ENCODE measurements at places on chromosomes 5 and 9. TPM values are rescaled to one million over a fixed set of nuclear protein-coding genes. Genes with fewer than 3 reads are reported as not detected.

ORM2 gene
- polyA plus RNA-seq, result 1.7 TPM

DNA sequence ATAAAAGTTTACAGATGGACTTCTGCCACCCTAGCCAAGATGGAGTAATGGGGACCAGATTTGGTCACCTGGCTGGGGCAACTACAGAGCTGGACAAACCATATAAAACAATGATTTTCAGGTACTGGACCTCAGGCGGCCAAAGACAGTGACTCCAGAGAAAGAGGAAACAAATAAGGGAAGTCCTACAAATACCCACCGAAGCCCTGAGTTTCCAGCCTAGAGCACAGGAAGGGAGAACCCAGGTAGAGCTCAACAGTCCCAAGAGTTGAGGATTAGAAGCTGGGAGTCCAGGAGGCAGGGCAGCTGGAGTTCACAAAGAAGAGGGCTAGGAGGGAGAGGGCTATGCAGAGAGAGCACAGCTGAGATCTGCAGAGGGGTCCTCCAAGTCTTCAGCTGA is 106.7 kb upstream of the NR5A1 start:
- no peak overlapping the region for H3K4me3 ChIP-seq
- DNase-seq, result no peak
- no peaks in the 10 kb centered on the region for H3K4me1 ChIP-seq
- no peaks in the 10 kb centered on the region for H3K36me3 ChIP-seq
- no peaks in the 10 kb centered on the region for H3K27me3 ChIP-seq

DNA sequence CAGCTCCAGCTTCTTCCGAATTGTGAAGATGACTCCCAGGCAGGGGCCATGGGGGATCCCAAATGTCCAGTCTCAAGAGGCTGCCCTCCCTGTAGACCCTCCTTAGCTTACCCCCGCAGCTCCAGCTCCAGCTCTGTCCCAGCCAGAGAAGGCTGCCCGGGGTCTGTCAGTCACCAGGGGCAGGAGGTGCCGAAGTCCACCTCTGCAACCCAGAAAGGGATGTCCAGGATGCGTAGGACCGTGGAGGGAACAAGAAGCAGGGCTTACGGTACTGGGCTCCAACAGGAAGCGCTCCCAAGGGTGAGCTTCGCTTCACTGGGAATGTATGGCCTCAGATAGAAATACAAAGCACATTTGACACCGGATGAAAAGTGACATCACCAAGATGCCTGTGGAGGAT is 6.0 kb downstream of the IPPK start:
- H3K27me3 ChIP-seq, result no peaks in the 10 kb centered on the region
- no peak for DNase-seq
- H3K36me3 ChIP-seq, result peaks cover 24% of the 10 kb centered on the region
- H3K4me1 ChIP-seq, result no peaks in the 10 kb centered on the region
- H3K4me3 ChIP-seq, result no peak overlapping the region
- no peak overlapping the region for H3K27ac ChIP-seq

GDF9 gene
- 1.3 TPM for polyA plus RNA-seq

DNA sequence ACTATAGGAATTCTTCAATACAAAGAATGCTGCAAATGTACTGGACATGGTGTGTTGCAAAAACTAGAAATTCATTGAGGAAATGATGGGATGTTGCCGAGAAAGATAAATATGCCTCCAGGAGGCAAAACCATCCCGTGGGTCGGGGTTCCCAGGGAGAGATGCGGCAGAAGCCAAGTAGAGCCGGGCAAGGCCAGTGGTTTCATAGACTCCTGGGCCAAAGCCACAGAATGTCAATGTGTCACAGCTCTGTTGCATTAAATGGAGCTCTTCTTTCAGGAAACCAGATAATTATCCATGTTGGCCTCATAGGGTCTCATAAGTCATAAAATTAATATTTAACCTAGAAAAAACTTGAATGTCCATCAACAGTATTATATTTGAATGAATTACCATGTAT is 419.5 kb upstream of the CDH10 start:
- no peaks in the 10 kb centered on the region for H3K36me3 ChIP-seq
- H3K27ac ChIP-seq, result no peak overlapping the region
- no peaks in the 10 kb centered on the region for H3K4me1 ChIP-seq
- H3K27me3 ChIP-seq, result no peaks in the 10 kb centered on the region
- no peak for DNase-seq
- H3K4me3 ChIP-seq, result no peak overlapping the region

- no peaks in the 10 kb centered on the region for H3K4me1 ChIP-seq
- no peak overlapping the region for H3K4me3 ChIP-seq
- H3K36me3 ChIP-seq, result no peaks in the 10 kb centered on the region
- no peak overlapping the region for H3K27ac ChIP-seq
- no peaks in the 10 kb centered on the region for H3K27me3 ChIP-seq
- DNase-seq, result no peak
These were observed 16.3 kb upstream of the SLC6A19 start for GRCh38 chr5:1185038-1185627.

DNA sequence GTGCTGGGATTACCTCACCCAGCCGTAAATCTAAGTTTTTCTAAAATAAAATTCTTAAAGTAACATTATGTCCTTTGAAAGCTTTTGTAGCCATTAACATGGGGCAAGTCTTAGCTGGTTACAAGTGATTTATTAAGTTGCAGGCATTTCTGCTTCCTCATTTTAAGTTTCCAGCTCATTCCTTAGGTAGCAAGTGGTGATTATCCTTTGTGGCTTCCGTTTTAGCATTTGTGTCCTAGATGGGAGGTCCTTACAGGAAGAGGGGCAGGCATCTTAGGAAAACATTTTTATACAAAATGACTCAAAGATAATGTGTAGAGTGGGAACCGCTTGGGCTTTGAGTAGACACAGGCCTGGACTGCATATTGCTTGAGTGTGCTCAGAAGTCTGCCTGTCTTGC is 35.0 kb upstream of the ROPN1L start:
- no peaks in the 10 kb centered on the region for H3K4me1 ChIP-seq
- H3K36me3 ChIP-seq, result no peaks in the 10 kb centered on the region
- H3K4me3 ChIP-seq, result no peak overlapping the region
- no peaks in the 10 kb centered on the region for H3K27me3 ChIP-seq
- DNase-seq, result no peak

GRCh38 chr5:116998024-116998423 is 423.4 kb upstream of the SEMA6A start:
- H3K36me3 ChIP-seq, result no peaks in the 10 kb centered on the region
- no peak overlapping the region for H3K27ac ChIP-seq

GRCh38 chr5:142063878-142064331 is 44.7 kb upstream of the NDFIP1 start:
- no peak overlapping the region for H3K4me3 ChIP-seq
- peaks cover 4% of the 10 kb centered on the region for H3K4me1 ChIP-seq
- no peak overlapping the region for H3K27ac ChIP-seq
- no peaks in the 10 kb centered on the region for H3K36me3 ChIP-seq

- H3K4me1 ChIP-seq, result no peaks in the 10 kb centered on the region
- H3K27me3 ChIP-seq, result no peaks in the 10 kb centered on the region
- no peak for DNase-seq
- H3K36me3 ChIP-seq, result no peaks in the 10 kb centered on the region
- H3K4me3 ChIP-seq, result no peak overlapping the region
These were observed 24.0 kb upstream of the TNFSF15 start for GRCh38 chr9:114829574-114830440.

EMB gene
- 7.4 TPM for polyA plus RNA-seq

DNA sequence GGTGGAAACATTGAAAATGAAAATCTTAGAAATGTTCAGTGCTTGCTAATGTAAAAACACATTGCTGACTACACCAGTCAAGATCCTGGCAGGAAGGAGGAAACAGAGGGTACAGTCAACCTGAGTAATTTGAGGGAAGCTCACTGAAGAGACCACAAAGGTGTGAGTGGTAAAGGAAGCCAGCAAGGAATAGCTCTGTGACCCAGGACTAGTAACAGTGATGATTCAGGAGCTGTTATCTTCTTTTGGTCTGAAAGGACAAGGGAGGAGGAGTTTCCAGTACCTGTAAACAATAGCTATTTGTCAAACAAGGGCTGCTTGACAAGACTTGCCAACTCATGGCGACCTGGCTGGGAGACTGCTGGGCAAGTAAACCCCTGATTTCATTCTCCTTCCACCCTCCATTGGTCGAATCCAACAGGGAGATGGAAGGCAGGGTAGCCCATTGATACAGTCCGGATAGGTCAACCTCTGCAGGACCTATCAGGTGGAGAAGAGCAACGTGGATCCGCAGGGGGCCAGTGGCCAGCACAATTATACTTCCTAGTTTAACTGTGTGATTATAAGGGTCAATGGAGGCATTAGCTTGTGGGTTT is 68.1 kb downstream of the MAMDC2 start:
- no peak for DNase-seq
- H3K4me3 ChIP-seq, result no peak overlapping the region
- no peak overlapping the region for H3K27ac ChIP-seq

- no peak overlapping the region for H3K27ac ChIP-seq
- no peaks in the 10 kb centered on the region for H3K27me3 ChIP-seq
- H3K4me1 ChIP-seq, result peaks cover 3% of the 10 kb centered on the region
- DNase-seq, result no peak
- H3K36me3 ChIP-seq, result no peaks in the 10 kb centered on the region
These were observed 60.9 kb downstream of the NNT start for GRCh38 chr5:43663916-43664315.

- DNase-seq, result no peak
- no peak overlapping the region for H3K27ac ChIP-seq
- no peaks in the 10 kb centered on the region for H3K4me1 ChIP-seq
- H3K36me3 ChIP-seq, result no peaks in the 10 kb centered on the region
These were observed 39.2 kb downstream of the NADK2 start for GRCh38 chr5:36202521-36202961.

PPP2R2B gene
- 0.44 TPM for polyA plus RNA-seq

- no peak for DNase-seq
- H3K4me3 ChIP-seq, result no peak overlapping the region
- H3K4me1 ChIP-seq, result no peaks in the 10 kb centered on the region
- no peaks in the 10 kb centered on the region for H3K27me3 ChIP-seq
- H3K36me3 ChIP-seq, result no peaks in the 10 kb centered on the region
These were observed 50.1 kb downstream of the MACROH2A1 start for GRCh38 chr5:135348918-135349317.

All from left lung (tissue), 14 donors.